NCI-H2081 treated with DMSO at 0.1 percent for 48 hours (cell line): ENCODE measurements at places on chromosomes 3 and 15.
A peak's percentile ranks its signal among the peaks of the same experiment; 100 is the strongest.

DNA sequence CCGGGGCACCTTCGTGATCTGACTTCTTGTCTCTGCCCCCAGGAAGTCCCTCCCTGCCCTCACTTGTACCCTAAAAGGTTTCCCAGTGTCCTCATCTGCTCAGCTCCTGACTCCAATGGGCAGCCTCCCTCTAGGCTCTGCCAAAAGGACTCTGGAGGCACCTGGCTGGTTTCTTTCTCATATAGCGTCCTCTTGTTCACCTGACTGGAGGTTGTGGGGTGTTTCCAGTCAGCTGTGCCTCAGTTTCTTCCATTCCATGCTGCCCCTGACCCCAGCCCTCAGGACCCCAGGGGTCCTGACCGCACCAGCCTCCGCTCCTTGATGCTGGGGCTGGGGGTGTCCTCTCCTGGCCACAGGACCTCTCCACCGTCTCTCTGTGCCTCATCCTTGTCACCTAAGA is 2.5 kb downstream of the PRR23E start:
- DNase-seq = no peak

- DNase-seq = no peak
Measured at GRCh38 chr3:66602691-66603090, 101.9 kb upstream of the LRIG1 start.

GRCh38 chr3:61634678-61635077 is 73.3 kb downstream of the PTPRG start:
- DNase-seq = no peak

GRCh38 chr3:179961703-179962078 is 75.0 kb downstream of the PEX5L start:
- DNase-seq = peak; percentile 63

DNA sequence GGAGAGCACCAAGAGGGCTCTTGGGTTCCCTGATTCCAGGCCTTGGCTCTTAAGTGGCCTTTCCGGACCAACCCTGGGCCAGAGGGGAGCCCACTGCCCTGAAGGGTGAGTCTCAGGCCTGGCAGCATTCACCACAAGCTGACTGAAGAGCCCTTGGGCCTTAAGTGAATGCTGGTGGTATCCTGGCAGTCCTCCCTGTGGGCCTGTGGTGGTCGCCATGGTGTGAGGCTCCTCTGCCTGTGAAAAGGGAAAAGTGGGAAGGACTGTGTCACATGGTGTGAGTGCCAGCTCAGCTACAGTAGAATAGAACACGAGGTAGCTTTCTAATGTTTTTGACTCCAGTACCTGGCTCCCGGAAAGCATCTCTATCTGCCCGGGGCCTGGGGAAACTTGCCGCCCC is 15.3 kb downstream of the CHDH start:
- no peak for DNase-seq

GRCh38 chr3:65402597-65402996 is 636.1 kb downstream of the MAGI1 start:
- no peak for DNase-seq

GRCh38 chr3:39142067-39142466 is 11.3 kb downstream of the CSRNP1 start:
- DNase-seq = no peak

DNA sequence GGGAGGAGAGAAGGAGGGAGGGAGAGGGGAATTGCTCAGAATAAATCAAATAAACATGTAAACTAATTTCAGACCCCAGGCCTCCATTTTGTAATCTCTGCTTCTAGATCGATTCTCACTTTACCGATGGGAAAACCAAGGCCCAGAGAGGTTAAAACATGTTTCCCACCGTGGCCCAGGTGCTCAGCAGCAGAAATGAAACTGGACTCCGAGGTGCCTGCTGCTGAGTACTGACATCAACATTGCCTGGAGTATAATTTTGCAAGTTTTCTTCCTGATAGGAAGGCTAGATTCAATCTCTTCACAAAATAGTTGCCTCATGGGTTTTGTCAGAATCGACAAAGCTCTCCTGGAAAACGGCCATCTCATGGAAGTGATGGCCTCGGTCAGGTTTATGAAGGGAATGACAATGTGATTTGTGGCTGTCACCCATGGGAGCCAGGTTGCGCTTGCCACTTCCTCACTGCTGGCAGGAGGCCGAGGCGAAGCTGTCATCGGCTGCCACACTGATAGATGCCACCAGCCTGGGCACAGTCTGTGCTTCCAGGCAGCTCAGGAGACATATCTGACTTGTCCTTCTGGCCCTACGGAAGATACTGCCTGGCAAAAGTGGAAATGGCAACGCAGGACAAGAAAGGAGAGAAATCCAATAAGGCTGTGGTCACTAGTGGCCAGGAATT is 133.1 kb upstream of the LRRN1 start:
- DNase-seq = no peak

GRCh38 chr3:25831578-25831977 is 41.7 kb downstream of the OXSM start:
- no peak for DNase-seq

DNA sequence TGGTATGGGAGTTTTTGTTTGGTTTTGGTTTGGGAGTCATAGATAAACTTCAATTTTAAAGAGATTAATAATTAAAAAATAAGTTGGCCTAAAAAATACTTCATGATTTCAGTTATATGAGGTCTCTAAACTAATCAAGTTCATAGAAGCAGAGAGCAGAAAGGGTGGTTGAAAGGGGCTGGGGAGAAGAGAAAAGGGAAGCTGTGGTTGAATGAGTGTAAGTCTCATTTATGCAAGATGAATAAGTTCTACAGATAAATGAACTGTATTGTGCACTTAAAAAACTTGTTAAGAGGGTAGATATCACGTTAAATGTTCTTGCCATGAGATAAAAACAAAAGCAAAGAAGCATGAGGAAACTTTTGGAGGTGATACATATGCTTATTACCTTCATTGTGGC is 188.7 kb downstream of the NSUN3 start:
- no peak for DNase-seq

DNA sequence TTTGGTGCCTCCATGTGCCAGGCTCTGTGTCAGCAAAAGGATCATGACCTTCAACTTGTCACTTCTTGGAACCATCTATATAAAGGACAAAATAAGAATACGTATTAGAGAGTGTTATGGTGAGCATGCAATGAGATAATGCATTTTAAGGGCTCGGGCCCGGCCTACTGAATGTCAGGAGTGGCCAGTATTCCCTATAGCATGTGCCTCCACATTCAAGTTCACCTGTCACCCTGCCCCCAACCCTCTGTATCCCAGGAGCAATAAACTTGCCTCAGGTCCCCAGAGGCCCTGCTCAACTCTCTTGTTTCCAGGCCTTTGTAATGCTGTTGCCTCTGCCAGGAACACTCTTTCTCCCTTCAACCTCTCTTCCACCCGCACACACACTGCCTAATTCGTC is 90.2 kb upstream of the SLC6A11 start:
- DNase-seq = no peak

GRCh38 chr3:190293621-190294020 is 28.6 kb downstream of the CLDN1 start:
- DNase-seq = no peak

DNA sequence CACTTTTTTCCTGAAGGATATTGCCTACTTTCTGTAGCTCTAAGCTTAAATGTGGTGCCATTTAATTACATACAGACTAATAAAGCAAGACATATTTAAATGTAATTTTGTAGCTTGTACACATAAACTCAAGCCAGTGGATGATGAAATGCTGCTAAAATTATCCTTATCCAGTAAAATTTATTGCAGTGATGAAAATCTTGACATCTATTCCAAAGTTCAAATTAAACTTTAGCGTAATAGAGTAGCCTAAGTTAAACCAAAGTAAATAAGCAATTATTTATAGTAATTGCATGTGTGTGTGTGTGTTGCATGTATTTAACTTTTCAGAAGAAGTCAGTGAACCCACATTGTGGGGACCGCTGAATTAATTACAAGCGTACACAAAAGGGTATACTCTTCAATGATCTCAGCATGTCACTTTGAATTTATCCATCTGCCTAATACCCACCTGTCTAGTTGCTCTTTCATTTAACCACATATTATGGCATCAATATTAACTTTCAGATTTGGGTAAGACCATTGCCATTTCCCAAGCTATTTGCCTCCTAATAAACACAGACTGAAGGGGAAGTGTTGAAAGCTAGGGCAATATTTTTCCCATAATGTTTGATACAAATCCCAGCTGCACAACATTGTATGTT is 85.0 kb downstream of the MECOM start:
- peak; percentile 45 for DNase-seq

DNA sequence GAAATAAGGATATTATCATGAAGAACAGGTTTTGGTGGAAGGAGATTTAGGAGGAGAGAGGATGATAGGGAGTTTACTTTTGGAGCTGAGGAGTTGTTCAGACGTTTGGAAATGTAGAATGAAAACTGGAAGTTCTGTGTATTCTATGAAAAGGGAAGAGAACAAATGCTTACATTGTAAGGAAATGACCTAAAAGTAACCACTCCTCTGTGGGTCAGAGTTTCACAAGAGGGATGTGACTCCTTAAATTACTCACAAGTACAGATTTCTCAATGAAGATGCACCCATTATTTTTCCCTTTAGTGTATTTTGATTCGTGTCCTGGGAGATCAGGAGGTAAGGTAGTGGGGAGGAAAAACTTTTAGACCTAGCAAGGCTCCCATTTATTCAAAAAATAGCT is 4.0 kb downstream of the RNF13 start:
- no peak for DNase-seq

DNA sequence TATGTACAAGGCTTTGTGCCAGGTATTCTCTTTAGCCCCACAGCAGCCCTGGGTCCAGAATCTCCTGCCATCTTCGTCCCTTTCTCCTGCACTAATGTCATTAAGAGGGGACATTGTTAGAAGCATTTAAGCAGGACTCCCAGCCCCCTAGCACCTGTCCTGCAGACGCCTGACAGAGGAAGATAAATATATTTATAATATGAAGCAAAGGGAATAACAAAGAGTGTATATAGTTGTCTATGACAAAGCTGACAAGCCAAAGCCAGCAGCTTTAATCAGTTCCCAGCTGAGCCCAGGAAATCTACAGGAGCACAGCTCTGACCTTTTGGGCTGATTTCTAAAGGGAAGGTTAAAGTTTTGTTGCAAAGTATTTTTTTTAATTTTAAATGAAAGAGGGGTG is 96.0 kb downstream of the MEGF11 start:
- DNase-seq = peak; percentile 75

- no peak for DNase-seq
Measured at GRCh38 chr3:187169231-187169960, 27.9 kb upstream of the RTP1 start.

- DNase-seq = no peak
Measured at GRCh38 chr3:5022187-5022965, 43.1 kb downstream of the BHLHE40 start.

GRCh38 chr3:134076851-134077250 is 47.1 kb upstream of the SLCO2A1 start:
- DNase-seq = no peak

- no peak for DNase-seq
Measured at GRCh38 chr15:34160735-34161134, 49.2 kb downstream of the KATNBL1 start.

- no peak for DNase-seq
Measured at GRCh38 chr15:58021332-58022230, 43.9 kb downstream of the ALDH1A2 start.

DNA sequence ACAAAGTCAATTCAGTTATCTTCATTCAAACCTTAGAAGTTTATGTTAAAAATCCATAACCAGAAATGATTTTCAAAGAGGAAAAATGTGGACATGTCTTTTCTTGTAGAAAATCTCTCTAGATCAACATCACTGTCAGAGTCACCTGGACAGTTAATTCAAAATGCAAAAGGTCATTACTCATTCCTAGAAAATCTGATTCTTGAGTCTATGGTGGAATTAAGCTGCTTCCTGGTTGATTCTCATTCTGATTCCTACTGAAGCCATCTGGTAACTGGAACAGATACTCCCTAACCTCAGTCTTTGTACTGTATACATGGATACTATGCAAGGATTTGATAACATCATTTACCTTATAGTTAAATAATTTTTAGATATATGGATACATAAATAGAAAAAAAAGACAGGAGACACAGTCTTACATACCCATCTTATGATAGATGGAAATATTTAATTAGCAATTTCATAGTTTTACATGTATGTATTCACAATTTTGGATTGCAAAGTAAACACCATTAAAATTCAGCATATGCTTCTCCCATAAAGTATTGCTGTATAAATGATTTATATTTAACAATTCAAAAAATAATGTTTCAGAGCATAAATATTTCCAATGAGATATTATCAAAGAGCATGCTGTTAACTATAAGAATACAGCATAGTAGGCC is 693.2 kb upstream of the CCDC54 start:
- DNase-seq = no peak

DNA sequence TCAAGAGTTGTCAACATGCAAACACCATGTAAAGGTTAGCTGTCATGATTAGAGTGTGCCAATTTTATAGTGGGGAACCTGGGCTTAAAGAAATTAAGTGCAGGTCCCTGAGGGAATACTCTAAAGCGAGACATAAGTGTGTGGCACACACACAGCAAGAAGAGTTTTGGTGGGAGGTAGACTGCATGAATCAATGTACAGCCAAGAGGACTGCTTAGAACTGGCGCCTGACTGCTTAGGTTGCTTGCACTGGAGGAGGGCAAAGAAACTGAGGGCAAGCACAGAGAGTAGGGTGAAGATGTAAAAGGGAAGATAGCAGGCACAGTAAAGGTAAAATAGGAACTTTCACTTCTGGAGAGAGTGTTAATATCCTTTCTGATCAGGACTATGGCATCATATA is 184.9 kb downstream of the SOX2 start:
- no peak for DNase-seq

- no peak for DNase-seq
Measured at GRCh38 chr15:71601038-71601834, 209.1 kb upstream of the NR2E3 start.

GRCh38 chr3:122325769-122326168 is 721 bp downstream of the CSTA start:
- DNase-seq = no peak

DNA sequence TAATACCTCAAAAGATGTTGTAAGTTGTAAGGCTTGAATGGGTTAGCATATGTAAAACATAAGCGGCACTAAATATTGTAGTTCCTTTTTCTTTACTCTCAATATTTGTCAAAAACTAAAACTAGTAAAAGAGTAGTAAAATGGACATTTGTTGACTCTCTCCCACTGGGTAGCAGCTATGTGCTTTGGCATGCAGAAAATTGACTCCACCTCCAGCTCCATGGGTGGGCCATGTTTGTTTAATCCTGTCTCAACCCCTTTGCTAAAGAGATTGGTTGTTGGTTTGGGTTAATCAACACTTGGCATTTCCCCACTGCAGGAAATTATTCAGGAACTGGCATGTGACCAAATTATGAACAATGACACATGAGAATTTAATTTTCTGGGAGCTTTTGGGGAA is 114.8 kb downstream of the EOMES start:
- no peak for DNase-seq

DNA sequence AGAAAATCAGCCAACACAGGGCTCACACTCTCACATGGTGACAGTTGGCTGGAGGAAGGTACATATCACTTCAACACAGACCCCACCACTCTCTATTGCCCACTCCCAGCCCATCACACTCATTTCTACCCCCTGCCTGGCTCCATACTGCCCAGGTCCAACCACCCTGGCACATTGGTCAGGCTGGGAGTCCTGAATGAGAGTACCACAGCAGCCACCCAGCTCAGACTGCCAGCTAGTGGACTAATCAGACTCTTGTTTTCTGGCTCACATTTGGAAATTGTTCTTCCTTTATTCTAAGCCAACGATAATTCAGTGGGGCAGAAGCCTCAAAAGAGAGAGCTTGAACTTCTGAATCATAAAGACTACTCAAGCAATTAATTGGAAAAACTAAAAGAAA is 20.0 kb downstream of the MRPL46 start:
- no peak for DNase-seq

GRCh38 chr3:192850451-192850981 is 67.1 kb downstream of the MB21D2 start:
- no peak for DNase-seq

- DNase-seq = no peak
Measured at GRCh38 chr3:47421741-47422649, 41.2 kb downstream of the PTPN23 start.
